T1000 (cell line): ENCODE measurements at places on chromosomes 7 and 10.

- DNase-seq = no peak
These were observed 110.4 kb downstream of the AHR start for GRCh38 chr7:17408904-17409290.

DNA sequence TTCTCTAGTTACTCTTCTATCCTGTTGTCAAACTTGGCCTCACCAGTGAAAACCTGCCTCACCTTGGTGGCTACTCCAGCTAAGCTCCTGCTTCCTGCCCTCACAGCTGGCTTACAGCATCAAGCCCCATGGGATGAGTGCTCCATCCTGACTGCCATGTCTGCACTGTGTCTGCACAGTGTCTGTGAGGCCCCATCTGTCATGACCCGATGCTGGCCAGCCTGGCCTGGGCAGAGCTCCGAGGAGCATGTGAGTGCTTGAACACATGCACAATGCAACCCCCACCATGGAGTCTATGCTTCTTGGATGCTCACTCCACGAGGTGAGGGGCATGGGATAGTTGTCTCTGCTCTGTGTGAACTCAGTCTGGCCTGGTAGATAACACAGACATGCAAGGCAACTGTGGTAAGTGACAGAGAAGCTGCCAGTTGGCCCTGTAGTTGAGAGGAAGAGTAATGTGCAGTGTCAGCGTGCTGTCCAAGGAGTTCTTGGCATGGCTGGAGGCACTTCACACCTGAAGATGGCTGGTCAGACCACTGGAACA, 207.1 kb upstream of the ZNF32 start:
- no peak for DNase-seq

GRCh38 chr10:49157229-49157628, 23.4 kb upstream of the FAM170B start:
- DNase-seq = no peak

- DNase-seq = no peak
These were observed 248.2 kb downstream of the COBL start for GRCh38 chr7:51068401-51068800.

GRCh38 chr7:139105484-139105883, 4.0 kb downstream of the ZC3HAV1 start:
- no peak for DNase-seq

DNA sequence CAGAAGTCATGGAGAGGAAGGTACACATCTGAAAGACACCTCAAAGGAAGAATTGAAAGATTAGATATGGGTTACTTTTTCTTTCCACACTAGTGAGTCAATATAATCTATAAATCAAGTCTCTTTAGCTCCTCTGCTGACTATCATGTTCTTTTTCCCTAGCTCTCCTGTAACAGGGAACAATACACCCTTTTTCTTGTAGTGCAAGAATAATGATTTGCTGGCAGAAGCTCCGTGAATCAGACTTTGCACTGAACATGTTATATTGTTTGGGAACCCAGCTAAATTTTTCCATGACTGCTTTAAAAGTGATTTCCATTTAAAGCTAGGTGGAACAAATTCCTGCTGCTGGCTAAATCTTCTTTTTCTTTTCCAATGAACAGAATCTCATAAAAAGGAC, 756.6 kb upstream of the C7orf33 start:
- no peak for DNase-seq

DNA sequence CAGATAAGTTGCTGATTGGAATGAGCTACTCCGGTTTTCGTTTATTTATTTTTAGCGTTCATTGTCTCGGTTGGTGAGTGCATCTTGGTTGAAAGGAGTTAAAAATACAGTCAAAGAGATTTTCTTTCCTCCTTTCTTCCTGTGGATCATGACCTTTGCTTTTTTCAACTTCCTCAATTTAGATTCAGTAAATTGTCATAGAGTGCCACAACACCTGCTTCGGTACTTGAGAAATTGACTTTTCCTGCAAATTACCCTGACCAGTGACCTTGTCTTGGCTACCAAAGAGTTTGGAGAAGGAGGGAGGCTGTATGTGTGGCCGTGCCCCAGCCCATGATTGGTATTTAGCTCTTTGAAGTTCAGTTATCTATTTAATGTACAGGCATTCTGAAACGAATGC, 128.7 kb downstream of the FAM204A start:
- no peak for DNase-seq

GRCh38 chr7:3260401-3260715, 40.7 kb upstream of the SDK1 start:
- DNase-seq = no peak

GRCh38 chr10:3783316-3783681, 1.7 kb downstream of the KLF6 start:
- no peak for DNase-seq

- DNase-seq = no peak
These were observed 568.0 kb upstream of the GALNT17 start for GRCh38 chr7:70563960-70564359.

- no peak for DNase-seq
These were observed 130.8 kb downstream of the PAXIP1 start for GRCh38 chr7:154871928-154872750.

- no peak for DNase-seq
These were observed 819 bp upstream of the TRIM4 start for GRCh38 chr7:99920149-99920548.

DNA sequence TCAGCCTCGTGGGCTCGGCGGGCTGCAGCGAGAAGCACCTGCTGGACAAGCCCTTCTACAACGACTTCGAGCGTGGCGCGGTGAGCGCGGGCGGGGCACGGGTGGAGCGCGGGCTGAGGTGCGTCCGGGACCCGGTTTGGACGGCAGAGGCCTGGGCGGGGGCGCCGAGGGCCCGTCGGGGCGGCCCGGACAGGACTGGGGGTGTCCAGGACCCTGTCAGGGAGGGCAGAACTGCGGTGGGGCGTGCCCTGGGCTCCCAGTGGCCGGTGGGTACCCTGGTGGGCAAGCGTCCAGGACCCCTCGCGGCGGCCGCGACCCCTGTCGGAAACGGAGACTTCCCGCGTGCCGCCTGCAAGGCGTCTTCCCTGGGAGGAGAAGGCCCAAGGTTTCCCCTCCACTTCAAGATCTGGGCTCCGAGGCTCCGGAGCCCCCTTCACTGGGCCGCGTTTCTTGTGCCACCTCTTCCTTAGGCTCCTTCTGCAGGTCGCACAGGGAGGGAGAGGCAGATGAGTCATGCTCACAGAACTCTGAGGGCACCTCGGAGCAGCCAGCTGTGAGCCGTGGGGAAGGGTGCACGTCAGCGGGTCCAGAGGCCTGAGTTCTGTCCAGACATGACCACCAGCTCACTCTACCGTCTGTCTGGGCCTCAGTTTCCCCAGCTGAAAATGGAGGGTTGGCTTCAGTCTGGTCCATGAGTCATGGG, 485 bp downstream of the ALOX5 start:
- no peak for DNase-seq

GRCh38 chr10:105726149-105726548, 1085.1 kb downstream of the SORCS3 start:
- DNase-seq = no peak

DNA sequence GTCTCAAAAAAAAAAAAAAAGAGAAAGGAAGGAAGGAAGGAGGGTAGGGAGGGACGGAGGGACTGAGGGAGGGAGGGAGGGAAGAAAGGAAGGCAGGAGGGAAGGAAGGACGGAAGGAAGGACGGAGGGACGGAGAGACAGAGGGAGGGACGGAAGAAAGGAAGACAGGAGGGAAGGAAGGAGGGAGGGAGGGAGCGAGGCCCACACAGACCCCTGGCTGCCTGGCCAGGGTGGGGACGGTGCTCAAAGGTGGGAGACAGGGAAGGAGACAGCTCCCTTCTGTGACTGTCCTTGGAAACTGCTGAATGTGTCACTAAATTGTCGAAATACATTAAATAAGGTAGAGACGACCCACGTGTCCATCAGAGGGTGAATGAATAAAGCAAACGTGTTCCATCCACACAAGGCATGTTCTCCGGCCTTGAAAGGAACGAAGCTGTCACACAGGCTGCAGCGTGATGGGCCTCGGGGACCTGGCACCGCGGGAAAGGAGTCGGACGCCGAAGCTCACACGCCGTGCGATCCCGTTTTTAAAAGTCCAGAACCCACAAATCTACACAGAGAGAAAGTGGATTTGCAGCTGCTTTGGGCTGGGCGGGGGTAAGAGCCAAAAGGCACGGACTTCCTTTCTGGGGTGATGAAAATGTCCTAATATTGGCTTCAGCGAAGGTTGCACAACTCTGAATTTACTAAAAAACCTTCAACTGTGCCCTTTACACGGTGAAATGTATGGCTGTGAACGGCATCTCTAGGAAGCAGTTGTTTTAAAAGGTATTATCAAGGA, 23.3 kb downstream of the ADAP1 start:
- no peak for DNase-seq

GRCh38 chr10:70652761-70653657, 19.3 kb upstream of the ADAMTS14 start:
- DNase-seq = peak; percentile 88

GRCh38 chr7:77702513-77702912, 6.3 kb downstream of the RSBN1L start:
- DNase-seq = no peak

- no peak for DNase-seq
These were observed 17.1 kb downstream of the MCU start for GRCh38 chr10:72709041-72709440.

DNA sequence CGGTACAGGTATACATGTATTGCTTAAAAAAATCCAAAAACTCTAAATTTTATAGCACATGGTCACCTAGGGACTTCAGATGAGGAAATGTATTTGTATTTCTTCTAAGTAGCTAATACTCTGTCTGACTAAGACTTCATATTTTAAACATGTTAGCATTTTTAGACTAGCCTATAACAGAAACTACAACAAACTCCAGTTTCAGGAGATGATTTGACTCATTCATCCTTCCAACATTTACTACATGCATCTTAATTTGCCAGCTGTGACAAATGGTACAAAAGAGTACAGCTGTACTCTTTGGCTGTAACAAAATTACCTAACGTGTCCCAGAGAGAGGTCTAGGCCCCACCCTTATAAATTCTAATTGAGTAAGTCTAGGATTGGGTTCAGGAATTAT, 22.2 kb downstream of the TMEM209 start:
- no peak for DNase-seq

DNA sequence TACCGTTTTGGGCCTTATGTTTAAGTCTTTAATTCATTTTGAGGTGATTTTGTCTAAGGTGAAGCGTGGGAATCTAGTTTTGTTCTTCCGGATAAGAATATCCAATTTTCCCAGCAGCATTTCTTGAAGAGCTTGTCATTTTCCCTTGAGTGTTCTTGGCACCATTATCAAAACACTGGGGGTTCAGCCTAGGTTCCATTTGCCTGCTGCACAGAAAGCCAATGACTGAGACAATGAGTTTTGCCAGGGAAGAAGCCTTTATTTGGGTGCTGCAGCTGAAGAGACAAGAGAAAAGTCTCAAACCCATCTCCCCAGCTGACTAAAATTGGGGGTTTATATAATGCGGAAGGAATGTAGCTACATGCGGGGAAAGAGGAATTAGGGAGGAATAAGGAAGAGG, 287.2 kb upstream of the FZD1 start:
- no peak for DNase-seq

GRCh38 chr10:77566236-77566635, 71.4 kb downstream of the KCNMA1 start:
- no peak for DNase-seq

DNA sequence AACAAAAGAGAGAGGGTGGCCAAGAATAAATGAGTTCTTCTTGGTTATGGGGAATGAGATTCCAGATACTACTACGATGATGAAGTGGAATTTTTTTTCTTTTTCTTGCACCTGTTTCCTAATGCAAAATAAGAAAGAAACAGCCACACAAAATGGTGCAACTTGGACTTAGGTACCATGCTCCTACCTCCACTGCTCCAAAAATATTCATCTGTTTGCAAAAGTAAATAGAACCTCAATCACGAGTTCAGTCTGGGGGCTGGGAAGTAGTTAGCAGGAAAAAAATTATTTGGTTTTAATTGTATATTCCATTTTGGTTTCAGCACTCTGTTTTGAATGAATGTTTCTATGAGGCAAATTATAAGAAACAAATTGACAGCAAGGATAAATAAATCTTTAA, 73.5 kb downstream of the SLC25A13 start:
- DNase-seq = no peak

DNA sequence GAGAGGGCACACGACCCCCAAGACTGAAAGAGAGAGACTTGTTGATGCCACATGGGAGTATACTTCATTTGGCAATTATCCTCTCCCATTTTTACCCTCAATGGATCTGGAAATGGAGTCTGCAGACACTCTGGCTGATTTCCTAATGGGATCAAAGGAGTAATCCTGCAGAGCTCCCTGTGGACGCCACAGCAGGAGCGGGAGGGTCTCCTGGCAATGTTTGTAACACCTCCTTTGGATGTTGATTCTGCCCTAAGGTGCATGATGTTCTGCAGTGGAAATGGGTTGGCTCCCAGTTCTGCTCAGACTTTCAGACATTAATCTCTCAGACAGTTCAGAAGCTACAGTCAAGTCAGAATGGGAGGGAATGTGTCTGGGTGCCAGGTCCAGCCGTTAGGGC, 166.0 kb upstream of the WDR11 start:
- DNase-seq = no peak

DNA sequence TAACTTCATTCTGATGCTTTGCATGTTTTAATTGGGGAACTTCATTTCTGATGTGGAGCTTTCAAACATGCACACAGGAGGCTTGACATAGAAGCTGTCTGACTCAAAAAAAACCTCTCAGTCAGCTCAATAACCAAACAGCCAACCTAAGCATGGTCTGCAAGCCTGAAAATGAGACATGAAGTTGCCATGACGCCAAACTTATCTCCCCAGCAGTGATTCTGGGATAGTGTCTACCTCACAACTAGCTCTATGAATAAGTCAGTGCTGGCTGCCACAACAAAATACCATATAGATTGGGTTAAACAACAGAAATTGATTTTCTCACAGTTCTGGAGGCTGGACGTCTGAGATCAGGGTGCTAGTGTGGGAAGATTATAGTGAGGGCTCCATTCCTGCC, 244.2 kb downstream of the CCDC3 start:
- no peak for DNase-seq

DNA sequence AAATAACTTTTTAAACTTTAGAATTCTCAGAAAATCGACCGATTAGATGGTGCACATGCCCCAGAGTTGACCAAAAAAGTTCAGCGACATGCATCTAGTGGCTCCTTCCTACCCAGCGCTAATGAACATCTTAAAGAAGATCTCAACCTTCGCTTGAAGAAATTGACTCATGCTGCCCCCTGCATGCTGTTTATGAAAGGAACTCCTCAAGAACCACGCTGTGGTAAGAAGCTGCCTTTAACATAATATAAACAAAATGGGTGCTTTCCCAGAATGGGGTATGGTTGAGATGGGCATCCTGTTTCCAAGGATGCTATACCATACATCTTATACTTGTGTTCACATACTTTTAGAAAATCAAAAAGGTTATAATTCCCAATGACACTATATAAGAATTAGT, 24.6 kb downstream of the GLRX3 start:
- DNase-seq = no peak

DNA sequence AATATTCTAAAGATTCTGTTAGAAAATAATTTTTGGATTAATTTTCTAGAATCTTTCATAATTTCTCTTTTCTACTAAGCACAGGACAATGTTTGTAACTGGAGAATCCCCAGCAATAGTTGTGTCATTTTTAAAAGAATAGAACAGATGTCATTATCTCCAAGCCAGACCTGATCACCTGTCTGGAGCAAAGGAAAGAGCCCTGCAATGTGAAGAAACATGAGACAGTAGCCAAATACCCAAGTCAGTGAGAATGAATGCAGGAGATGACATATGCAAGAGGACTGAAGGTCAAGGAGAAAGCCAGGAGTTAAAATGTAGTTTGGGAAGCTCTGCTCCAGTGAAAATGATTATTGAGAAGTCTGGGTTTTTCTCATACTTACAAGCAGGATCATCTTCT, 25.4 kb upstream of the ZNF138 start:
- no peak for DNase-seq
